ENCODE measurements at places on chromosomes 4 and X. TPM values are rescaled to one million over a fixed set of nuclear protein-coding genes. Genes with fewer than 3 reads are reported as not detected.

The DUX4 gene
- not detected for total RNA-seq

The UGT2B10 gene
- total RNA-seq, result not detected

The IL2 gene
- total RNA-seq, result 37.7 TPM

The CXCL6 gene
- total RNA-seq, result not detected

The CLDN2 gene
- total RNA-seq, result not detected

The CORIN gene
- total RNA-seq, result not detected

DNA sequence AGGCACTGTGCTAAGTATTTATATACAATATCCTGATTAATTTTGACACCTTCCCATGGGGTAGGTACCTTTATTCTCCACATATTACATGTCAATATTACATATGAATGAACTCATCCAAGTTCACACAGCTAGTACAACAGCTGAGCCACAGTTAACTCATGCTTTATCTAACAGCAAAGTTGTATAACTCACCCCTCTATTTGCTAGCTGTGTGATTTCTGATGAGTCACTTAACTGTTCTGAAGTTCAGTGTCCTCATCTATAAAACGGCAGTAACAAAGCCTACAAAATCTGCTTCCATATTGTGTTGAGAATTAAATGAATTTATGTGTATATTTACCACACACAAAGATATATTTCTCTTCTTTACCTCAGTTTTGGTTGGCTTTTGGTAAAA, 48.2 kb upstream of the KDR start:
- no peaks in the 10 kb centered on the region for H3K36me3 ChIP-seq
- H3K4me1 ChIP-seq, result peaks cover 8% of the 10 kb centered on the region
- DNase-seq, result no peak
- no peak overlapping the region for H3K27ac ChIP-seq
- no peak overlapping the region for H3K4me3 ChIP-seq

GRCh38 chr4:138632856-138633579, 382.6 kb upstream of the NOCT start:
- no peaks in the 10 kb centered on the region for H3K27me3 ChIP-seq
- H3K4me1 ChIP-seq, result no peaks in the 10 kb centered on the region
- no peak for DNase-seq
- no peaks in the 10 kb centered on the region for H3K36me3 ChIP-seq
- no peak overlapping the region for H3K27ac ChIP-seq

GRCh38 chrX:12890467-12890866, 16.0 kb upstream of the TLR8 start:
- H3K4me3 ChIP-seq, result no peak overlapping the region
- no peaks in the 10 kb centered on the region for H3K36me3 ChIP-seq
- DNase-seq, result no peak
- H3K4me1 ChIP-seq, result peaks cover 21% of the 10 kb centered on the region
- H3K27me3 ChIP-seq, result no peaks in the 10 kb centered on the region

DNA sequence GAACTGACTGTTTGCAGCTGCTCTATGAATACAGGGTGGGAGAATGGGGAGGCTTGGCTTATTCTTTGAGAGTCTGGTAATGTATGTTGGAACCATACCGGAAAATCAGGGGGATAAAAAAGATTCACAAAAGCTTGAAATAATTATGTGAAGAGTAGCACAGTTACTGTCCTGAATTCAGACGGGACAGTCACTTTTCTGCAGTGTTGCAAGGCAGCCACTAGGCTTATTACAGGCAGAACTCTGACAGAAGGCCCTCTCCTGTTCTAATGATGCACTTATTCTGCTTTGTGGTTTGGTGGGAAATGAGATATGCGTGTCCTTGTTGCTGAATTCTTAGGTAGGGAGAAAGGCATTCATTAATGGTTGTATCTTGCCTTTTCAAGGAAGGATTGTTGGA, 37.2 kb downstream of the GUCY1B1 start:
- no peaks in the 10 kb centered on the region for H3K36me3 ChIP-seq
- H3K4me3 ChIP-seq, result no peak overlapping the region
- DNase-seq, result no peak
- H3K27ac ChIP-seq, result no peak overlapping the region
- peaks cover 8% of the 10 kb centered on the region for H3K4me1 ChIP-seq
- H3K27me3 ChIP-seq, result peaks cover 5% of the 10 kb centered on the region

DNA sequence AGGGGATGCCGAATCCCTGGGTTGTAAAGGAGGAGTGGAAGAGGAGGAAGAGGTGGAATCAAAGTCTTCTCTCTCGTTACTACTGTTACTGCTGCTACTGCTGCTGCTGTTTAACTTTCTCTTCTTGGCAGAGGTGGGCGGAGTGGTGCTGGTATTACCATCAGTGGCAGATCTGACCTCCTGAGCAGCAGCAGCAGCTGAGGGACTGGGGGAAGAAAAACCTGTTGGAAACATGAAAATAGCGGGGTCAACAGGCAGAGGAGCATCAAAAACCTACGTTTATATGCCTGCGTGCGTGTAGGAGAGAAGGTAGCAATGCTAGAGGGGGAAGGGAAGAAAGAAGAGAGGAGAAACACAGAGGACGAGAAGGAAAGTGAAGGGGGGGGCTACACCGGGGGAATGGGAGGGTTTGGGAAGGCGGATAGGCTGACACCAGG, 339 bp downstream of the CUL4B start:
- peaks cover 16% of the 10 kb centered on the region for H3K4me1 ChIP-seq
- H3K27me3 ChIP-seq, result no peaks in the 10 kb centered on the region
- peaks cover 6% of the 10 kb centered on the region for H3K36me3 ChIP-seq

- no peaks in the 10 kb centered on the region for H3K36me3 ChIP-seq
- no peak overlapping the region for H3K4me3 ChIP-seq
- H3K27me3 ChIP-seq, result no peaks in the 10 kb centered on the region
- DNase-seq, result no peak
- H3K4me1 ChIP-seq, result no peaks in the 10 kb centered on the region
Observed at GRCh38 chr4:151820004-151820403, 59.2 kb upstream of the GATB start.

DNA sequence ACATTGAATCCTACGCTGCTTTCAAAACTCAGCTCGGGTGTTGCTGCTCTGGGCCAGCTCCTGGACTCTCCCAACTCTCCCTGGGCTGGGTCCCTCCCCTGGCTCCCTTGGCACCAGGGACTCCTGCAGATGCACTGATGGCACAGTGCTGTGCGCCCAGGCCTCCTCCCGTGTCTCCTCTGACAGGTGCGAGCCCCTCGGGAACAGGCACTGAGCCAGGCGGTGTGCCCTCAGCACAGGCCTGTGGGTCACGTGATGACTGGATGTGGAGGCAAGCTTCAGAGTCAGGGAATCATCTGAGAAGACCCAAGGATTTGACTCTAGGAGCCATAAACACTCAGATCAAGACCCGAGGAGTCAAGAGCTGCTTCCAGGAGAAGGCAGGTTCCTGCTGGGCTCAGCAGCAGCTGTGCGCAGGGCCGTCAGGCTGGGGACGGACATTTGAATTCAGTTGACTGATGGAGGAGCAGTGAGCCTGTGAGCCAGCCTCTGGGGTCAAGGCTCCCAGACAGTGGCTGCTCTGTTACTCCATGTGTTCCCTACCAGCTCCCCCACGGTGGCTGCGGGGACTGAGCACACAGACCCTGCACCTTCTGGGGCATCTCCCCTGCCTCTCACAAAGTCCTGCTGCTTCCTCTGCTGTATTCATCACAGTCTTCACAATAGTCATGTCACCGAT, 33.0 kb downstream of the NAT8L start:
- H3K36me3 ChIP-seq, result peaks cover 11% of the 10 kb centered on the region
- no peak overlapping the region for H3K27ac ChIP-seq
- H3K4me3 ChIP-seq, result no peak overlapping the region

DNA sequence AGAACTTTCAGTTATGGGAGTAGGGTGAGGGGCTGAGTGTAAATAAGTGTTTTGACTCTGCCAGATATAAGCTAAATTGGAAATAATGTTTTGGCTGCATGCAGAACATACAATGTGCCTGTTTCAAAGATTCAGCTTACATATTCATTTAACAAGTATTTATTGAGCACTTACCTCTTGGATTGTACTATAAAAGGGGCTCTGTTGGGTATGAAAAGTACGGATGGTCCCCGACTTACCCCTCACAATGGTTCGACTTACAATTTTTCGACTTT, 799 bp upstream of the AIFM1 start:
- peaks cover 26% of the 10 kb centered on the region for H3K4me1 ChIP-seq
- peaks cover 4% of the 10 kb centered on the region for H3K36me3 ChIP-seq
- DNase-seq, result no peak
- H3K4me3 ChIP-seq, result peak overlapping the region; percentile 95
- H3K27me3 ChIP-seq, result no peaks in the 10 kb centered on the region

- no peak overlapping the region for H3K4me3 ChIP-seq
- no peaks in the 10 kb centered on the region for H3K36me3 ChIP-seq
- DNase-seq, result no peak
- H3K4me1 ChIP-seq, result peaks cover 3% of the 10 kb centered on the region
- H3K27me3 ChIP-seq, result peaks cover 4% of the 10 kb centered on the region
- H3K27ac ChIP-seq, result no peak overlapping the region
Observed at GRCh38 chr4:139647184-139647583, 18.4 kb upstream of the MGST2 start.

Measured in activated naive CD8-positive, alpha-beta T cell treated with anti-CD3 and anti-CD28 coated beads for 36 hours (primary cell).